ENCODE measurements at places on chromosomes 4 and X.

DNA sequence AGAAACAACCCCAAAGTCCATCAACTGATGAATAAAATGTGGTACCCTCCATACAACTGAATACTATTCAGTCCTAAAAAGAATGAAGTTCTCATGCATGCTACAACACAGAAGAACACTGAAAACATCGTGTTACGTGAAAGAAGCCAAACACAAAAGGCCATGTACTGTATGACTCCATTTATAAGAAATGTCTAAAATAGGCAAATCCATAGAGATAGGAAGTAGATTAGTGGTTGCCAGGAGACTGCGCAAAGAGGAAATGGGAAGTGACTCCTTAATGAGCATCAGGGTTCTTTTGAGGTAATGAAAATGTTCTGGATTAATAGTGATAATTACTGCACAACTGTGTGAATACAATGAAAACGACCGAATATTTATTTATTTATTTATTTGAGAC lies 23.4 kb downstream of the FBXW7 start:
- no peak for DNase-seq
- no peak overlapping the region for H3K27ac ChIP-seq
- H3K36me3 ChIP-seq: peaks cover 20% of the 10 kb centered on the region
- peaks cover 48% of the 10 kb centered on the region for H3K4me1 ChIP-seq
- no peaks in the 10 kb centered on the region for H3K27me3 ChIP-seq

DNA sequence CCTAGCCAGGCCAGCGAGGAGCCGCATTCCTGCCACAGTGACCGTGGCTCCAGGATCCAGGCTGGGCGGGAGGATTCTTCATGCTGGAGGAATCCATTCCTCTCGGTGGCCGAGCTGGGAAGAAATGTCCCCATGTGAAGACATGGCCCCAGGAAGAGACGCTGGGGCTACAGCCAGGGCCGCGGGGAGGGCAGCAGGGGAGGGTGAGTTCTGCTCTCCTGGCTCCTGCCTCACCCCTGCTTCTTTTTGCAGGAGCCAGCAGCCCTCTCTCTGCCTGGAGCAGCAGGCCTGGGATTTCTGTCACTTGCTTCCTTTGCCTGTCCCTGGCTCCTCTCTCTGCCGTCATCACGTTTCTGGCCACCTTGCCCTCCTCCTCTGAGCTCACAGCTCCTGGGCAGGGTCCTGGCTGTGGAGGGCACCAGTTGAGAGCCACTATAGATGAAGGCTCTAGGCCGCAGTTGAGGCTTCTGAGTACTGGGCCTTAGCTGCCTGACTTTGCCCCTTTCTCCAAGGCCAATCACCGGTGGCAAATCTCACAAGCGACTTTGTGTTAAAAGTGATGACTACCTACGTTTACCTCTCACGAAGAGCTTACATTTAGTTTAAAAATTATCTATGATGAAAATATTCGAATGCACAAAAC lies 48.3 kb downstream of the ENPP6 start:
- H3K4me1 ChIP-seq: peaks cover 6% of the 10 kb centered on the region
- no peak overlapping the region for H3K27ac ChIP-seq
- no peak overlapping the region for H3K4me3 ChIP-seq
- DNase-seq: no peak
- peaks cover 46% of the 10 kb centered on the region for H3K27me3 ChIP-seq

GRCh38 chr4:187302457-187303150 lies 578.9 kb upstream of the FAT1 start:
- H3K4me1 ChIP-seq: no peaks in the 10 kb centered on the region
- no peak overlapping the region for H3K4me3 ChIP-seq
- DNase-seq: no peak
- no peaks in the 10 kb centered on the region for H3K36me3 ChIP-seq
- H3K27me3 ChIP-seq: no peaks in the 10 kb centered on the region

DNA sequence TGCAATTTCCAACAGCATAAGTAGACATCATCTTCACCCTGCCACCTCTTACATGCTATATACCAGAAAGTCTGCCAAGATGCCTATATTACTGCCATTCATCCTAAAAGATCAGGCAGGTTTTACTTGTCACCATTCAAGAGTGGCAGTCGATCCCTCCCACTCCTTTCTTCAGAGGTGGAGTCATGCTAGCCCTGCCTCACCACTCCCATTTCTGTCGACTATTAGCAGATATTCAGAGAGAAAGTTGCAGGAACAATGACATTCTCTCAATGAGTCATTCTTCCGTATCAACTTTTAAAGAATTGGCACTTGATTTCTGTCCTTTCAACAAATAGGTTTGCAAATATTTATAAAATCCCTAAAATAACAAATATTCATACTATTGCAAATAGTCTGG lies 1060.1 kb downstream of the ADGRL3 start:
- H3K36me3 ChIP-seq: no peaks in the 10 kb centered on the region
- no peaks in the 10 kb centered on the region for H3K4me1 ChIP-seq
- no peaks in the 10 kb centered on the region for H3K27me3 ChIP-seq
- no peak overlapping the region for H3K4me3 ChIP-seq

Data from activated CD8-positive, alpha-beta T cell treated with anti-CD3 and anti-CD28 coated beads for 36 hours (primary cell).